Stimulated activated CD4-positive, alpha-beta T cell treated with anti-CD3 and anti-CD28 coated beads, TNF-alpha, amount 100 ng/mL, for 48 hours (primary cell): ENCODE measurements at places on chromosomes 16 and 17.

DNA sequence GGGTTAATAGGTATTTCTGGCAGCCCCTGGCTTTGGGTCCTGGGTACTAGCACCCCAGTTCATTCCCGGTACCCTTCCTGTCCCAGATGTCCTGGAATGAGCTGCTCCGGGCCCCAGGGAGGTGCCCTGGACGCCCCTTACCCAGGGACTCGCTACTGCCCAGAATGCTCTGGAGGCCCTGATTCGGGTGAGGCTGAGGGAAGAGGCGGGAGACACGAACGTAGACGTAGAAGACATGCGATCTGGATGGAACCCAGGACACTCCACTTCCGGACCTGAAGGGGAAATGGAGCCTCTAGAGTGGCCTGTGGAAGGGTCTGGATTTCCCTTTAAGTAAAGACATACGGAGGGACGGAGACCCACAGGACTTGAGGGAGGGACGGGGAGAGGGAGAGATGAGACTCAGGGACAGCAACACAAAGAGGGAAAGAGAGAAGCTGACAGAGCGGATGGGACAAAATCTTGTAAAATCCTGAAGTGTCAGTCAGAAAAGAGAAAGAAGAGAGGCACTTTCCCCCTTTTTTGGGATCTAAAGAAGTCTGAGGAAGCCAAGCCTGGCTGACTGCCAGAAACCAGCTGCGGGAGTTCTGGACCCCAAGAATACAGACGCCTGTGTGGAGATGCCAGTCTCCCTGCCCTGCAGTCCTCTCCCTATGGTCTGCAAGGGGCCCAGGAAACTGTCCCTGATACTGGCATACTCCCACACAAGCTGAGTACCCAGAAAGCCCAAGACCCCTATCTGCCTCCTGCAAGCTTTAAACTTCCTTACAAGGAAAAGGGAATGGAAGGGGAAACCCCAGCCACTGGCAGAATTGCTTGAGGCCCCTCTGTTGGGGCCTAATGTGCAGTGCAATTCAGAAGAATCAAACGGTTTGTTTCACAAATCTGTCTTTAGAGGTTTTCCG, 1.0 kb upstream of the HOXB13 start:
- no peak for DNase-seq

GRCh38 chr17:62804822-62805221, 3.3 kb downstream of the MARCHF10 start:
- DNase-seq = no peak

DNA sequence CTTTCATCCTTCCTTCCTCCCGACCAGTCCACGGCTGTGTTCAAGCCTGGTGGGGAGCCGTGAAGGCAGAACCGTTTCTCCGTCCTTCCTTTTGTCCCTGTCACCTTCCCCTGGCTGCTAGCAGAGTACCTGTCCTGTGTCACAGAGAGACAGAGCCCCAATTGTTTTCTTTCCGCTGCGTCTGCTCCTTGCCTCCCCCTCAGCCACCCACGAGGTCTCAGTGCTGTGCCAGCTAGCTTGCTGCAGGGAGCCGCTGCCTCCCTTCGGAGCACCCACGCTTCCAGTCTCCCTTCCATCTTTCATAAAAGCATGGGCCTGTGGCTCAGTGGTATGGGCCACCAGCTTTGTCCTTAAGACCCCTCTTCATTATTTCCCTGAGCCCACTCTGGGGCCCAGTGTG, 62.2 kb downstream of the MPRIP start:
- DNase-seq = no peak

GRCh38 chr16:27769561-27770255, 219.8 kb downstream of the KATNIP start:
- DNase-seq = no peak

DNA sequence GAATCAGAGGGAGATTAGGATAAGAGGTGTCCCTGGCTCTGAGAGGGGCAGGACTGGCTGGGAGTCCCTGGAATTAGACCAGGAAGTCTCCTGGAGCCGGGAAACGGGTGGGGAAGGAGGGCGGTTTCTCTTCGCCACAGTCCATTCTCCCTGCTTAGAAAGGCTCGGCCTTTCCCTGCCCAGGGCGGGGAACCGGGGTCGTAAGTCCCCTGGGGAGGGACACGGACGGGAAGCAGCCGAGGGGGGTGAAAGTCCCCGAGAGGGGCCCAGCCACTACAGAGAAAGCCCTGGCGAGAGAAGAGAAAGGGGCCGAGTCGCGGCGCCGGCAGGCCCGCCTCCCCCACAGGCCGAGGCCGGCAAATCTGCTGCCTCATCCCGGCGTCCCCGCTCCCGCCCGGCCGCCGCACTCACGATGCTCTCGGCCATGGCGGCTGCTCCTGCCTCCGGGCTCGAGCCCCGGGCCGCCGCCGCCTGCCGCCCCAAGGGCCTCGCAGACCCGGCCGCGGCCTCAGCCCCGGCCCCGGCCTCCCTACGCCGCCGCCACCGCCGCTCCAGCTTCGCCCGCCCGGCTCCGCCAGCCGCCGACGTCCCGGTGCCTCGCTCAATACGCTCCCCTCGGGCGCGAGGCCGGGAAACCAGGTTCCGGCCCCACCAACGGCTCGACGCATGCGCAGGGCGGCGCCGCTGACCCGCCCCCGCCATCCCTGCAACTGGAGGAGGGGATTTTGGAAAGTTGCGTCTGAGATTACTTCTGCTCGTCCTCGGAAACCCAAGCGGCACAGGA, at the start of the genes NPLOC4 and TSPAN10:
Gene NPLOC4 (minus strand): TSS at position 608 of the 784 bp plus-strand sequence. CDS start 182 bp downstream, at position 426.
Gene TSPAN10 (plus strand): TSS at position 692 of the 784 bp plus-strand sequence. CDS start 5,217 bp downstream, outside the sequence.
- DNase-seq = peak; percentile 78

GRCh38 chr16:3774156-3774767, 56.9 kb upstream of the TRAP1 start:
- DNase-seq = no peak

GRCh38 chr17:40179923-40180659, 2.8 kb downstream of the RAPGEFL1 start:
- no peak for DNase-seq

- peak; percentile 29 for DNase-seq
Observed at GRCh38 chr16:79076047-79076767, 524.3 kb downstream of the MAF start.

GRCh38 chr17:66351033-66351432, 48.6 kb downstream of the PRKCA start:
- DNase-seq = no peak

GRCh38 chr16:49651226-49651625, 204.7 kb downstream of the ZNF423 start:
- DNase-seq = no peak

DNA sequence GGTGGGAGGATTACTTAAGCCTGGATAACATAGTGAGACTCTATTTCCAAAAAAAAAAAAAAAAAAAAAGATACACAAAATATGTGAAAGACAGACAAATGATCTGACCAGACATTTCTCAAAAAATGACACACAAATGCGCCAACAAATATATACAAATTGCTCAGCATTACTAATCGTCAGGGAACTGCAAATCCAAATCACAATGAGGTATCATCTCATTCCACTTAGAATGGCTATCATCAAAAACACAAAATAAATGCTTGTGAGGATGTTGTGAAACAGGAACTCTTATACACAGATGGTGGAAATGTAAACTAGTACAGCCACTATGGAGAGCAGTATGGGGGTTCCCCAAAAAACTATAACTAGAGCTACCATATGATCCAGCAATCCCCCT, 62.4 kb downstream of the STX8 start:
- DNase-seq = no peak

- no peak for DNase-seq
Observed at GRCh38 chr16:4309102-4309832, 6.6 kb upstream of the GLIS2 start.

- DNase-seq = peak; percentile 72
Observed at GRCh38 chr17:76384222-76384986, at the start of gene SPHK1. TSS of gene SPHK1 (plus strand) at chr17:76384609. CDS start at chr17:76385645, 1,036 bp downstream.

GRCh38 chr17:70905796-70906195, 736.5 kb downstream of the KCNJ2 start:
- no peak for DNase-seq

GRCh38 chr16:3266873-3267537, 10.6 kb upstream of the MEFV start:
- DNase-seq = no peak

DNA sequence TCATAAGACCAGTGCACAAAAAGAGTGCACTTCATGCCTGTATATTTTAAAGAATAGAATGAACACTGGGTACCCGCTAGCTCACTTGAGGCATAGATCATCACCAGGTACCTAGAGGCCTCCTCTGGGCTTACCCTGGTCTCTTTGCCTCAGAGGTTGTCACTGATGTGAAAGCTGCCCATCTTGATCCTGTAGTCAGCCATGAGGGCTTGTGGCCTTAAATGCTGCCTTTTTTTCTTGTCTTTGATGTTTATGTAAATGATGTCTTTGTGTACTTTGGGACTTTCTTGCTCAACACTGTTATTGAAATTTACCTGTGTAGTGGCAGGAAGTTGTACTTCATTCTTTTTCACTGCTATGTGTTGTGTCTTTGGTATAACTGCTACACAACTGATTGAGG, 26.8 kb upstream of the SLC5A10 start:
- no peak for DNase-seq

- no peak for DNase-seq
Observed at GRCh38 chr17:64369007-64369893, 21.4 kb downstream of the PECAM1 start.

- peak; percentile 65 for DNase-seq
Observed at GRCh38 chr17:68462381-68463210, 5.3 kb upstream of the WIPI1 start.

DNA sequence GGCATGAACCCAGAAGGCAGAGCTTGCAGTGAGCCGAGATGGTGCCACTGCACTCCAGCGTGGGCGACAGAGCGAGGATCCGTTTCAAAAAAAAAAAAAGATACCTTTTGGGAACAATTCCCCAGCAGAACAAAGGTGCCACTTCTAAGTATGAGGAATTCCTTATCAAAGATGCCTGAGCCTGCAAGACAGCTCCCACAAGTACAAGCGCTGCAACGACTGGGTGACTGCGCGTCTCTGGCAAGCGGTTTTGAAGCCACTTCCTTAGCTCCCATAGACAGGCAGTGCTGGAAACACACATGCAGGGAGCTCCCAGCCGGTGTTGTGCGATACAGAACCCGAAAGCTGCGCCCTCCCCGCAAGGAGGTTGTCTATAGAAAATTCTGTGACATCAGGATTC, 60.5 kb downstream of the ADCY9 start:
- no peak for DNase-seq

GRCh38 chr16:77302674-77303073, 103.5 kb downstream of the SYCE1L start:
- DNase-seq = no peak

GRCh38 chr17:41563607-41564170, 8.2 kb downstream of the KRT9 start:
- DNase-seq = no peak

- no peak for DNase-seq
Observed at GRCh38 chr17:59047616-59048015, 59.1 kb downstream of the TRIM37 start.

DNA sequence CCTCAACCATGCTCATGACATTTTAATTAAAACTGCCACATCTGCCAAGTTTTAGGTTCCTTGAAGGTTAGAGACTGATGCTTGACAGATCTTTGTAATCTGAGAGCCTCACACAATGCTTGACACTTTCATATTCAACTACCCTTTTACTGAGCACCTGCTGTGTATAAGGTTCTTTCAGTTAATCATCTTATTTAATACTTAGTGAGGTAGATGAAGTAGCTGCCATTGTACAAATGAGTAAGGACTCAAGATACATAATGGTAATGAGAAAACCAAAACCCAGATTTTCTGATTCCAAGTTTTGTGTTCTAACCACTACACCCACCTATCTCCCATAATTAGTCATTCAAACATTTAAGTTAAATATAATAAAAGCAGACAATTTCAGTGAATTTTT, 35.4 kb upstream of the ARL6IP1 start:
- no peak for DNase-seq

GRCh38 chr17:71118039-71118438, 948.7 kb downstream of the KCNJ2 start:
- no peak for DNase-seq
